ENCODE measurements at places on chromosomes 3 and 15.

- DNase-seq, result no peak
Measured at GRCh38 chr15:90006217-90007075, 5.3 kb downstream of the ZNF710 start.

DNA sequence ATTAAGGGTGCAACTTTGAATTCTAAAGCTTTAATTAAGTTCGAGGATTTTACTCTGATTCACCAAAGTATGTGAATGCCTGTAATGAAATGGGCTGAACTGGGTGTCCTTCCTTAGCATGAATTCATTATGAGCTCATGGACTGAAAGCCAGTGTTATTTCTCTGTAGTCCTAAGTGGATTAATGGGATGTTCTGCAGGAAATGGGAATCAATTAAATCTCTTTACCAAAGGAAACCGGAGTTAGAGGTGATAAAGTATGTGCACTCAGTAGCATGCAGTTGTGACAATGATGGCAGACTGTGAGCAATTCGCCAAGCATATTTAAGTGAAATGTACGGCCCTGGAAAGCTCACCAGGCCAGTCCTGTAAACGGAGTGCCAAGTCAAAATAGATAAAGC is 138.7 kb downstream of the CHL1 start:
- no peak for DNase-seq

GRCh38 chr3:117995842-117996437 is 1038.7 kb downstream of the IGSF11 start:
- DNase-seq, result no peak

DNA sequence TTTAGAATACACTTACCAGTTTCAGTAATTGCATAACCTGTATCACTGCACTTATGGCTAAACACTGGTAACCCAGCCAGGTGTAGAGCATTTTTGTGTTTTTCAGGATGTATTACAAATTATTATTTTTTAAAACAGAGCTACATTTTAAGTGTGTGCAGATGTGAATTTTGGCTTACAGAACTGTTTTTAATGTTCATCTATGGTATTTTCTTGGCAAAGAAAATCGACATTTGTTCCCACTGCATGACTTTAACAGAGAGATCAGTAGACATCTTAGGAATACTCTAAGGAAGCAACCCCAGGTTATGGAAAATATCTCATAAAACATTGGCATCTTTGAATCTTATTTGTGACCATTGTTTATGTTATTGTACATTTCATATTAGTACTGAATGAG is 73.3 kb downstream of the ATP13A4 start:
- DNase-seq, result no peak

- DNase-seq, result no peak
Measured at GRCh38 chr3:136122006-136122405, 74.1 kb downstream of the MSL2 start.

DNA sequence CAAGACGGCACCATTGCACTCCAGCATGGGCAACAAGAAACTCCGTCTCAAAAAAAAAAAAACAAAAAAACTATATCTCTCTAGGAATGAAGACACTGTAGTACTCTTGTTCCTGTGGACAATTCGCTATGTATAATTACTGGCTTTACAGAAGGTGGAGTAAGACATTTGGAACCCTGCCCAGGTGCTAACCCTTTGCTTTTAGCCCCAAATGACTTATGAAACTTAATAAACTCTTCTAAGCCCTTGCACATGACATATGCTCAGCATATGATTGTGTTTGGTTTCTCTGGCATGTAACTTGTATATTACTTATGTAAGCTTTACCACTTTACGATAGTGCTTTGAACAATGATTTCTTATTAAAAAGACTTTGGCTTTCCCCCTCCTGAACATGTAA is 27.3 kb upstream of the PRTG start:
- no peak for DNase-seq

DNA sequence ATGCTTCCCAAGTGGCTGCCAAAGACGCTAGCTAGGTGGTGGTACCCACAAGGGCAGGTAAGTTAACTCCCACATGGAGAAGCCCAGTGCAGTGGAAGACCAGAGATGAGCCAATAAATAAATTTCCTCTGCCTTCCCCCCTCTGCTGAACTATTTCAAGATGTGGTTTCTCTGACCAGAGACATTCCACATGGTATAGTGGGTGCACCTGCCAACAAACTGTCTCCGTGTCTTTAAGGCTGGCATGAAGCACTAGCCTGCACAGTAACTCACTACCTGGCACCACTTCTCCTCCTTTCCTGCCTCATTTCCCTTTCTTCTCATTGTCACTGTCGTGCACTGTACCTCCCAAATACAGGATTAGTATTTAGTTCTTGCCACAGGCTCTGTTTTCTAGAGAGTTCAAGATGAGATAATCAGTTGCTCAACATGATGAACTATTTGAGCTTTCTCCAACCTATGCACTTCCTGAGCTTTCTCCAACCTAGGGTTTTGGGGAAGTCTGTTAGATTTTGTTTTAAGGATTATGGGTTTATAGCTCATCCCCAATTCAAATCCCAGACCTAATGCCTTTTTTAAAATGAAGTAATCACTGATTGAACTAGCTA is 8.4 kb upstream of the CRTAP start:
- DNase-seq, result no peak

GRCh38 chr3:102619361-102619760 is 184.5 kb downstream of the ZPLD1 start:
- DNase-seq, result no peak

All from activated T-helper 1 cell treated with Interleukin-2 at 50 U/mL for 16 hours (primary cell).